ENCODE measurements at places on chromosomes 2 and 18.

DNA sequence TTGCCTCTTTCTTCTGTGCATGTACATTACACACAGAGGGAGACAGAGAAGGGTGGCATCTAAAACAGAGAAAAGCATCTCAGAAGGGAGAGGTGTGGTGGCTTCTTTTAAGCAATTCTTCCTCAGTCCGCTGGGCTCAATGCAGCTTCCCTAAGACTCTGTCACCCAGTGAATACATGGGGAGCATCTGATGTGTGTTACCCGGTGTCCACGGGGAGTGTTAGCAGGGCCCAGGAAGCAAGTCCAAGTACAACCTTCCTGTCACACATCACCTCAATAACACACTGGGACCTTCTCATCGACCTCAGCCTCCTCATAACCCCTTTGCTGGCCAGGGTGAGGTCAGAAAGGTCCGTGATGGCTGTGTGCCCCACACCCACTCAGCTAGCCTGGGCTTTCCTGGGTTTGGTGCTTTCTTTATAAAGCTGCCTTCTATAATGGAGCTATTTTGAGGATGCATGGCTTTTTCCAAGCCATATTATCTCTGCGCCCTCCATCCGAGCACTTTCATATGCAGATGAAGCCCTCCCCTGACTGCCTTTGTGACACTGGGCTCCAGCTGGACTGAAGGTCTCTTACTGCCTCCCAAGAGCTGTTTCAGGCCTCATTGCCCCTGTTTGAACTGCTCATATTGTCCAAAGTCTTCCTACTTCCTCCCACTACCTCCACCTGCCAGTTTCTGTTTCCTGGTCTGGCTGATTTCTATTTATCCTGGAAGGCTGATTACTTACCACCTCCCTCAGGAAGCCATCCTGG lies 21.4 kb downstream of the TNFRSF11A start:
- DNase-seq: no peak

GRCh38 chr2:67625690-67626475 lies 228.8 kb downstream of the ETAA1 start:
- no peak for DNase-seq

DNA sequence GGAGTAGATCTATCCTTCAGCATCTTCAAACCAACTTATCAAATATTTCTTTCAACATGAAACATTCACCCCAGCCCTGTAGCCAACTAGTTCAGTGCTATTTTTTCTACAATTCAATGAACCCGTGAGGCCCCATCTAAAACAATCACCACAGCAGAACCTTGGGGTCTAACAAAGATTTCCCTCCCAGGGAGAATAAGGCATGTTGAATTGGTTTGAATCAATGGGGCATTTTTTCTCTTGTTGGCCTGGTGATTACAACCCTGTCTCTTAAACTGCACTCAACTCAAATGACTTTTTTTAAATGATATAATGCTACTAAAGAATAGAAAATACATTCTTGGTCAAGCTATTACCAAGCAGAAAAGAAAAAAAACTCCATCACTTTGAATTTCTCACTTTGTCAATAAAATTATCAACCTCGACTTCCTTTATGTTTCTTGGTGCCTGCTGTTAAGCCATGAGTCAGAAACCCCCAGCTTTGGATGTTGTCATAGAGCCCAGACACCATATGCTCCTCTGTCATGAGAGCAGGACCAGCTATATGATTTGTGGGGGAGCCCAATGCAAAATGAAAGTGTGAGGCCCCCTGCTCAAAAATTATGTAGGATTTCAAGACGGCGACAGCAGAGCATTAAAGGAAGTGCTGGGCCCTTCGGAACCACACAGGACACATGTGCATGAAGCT lies 282.4 kb downstream of the MEIS1 start:
- DNase-seq: no peak

DNA sequence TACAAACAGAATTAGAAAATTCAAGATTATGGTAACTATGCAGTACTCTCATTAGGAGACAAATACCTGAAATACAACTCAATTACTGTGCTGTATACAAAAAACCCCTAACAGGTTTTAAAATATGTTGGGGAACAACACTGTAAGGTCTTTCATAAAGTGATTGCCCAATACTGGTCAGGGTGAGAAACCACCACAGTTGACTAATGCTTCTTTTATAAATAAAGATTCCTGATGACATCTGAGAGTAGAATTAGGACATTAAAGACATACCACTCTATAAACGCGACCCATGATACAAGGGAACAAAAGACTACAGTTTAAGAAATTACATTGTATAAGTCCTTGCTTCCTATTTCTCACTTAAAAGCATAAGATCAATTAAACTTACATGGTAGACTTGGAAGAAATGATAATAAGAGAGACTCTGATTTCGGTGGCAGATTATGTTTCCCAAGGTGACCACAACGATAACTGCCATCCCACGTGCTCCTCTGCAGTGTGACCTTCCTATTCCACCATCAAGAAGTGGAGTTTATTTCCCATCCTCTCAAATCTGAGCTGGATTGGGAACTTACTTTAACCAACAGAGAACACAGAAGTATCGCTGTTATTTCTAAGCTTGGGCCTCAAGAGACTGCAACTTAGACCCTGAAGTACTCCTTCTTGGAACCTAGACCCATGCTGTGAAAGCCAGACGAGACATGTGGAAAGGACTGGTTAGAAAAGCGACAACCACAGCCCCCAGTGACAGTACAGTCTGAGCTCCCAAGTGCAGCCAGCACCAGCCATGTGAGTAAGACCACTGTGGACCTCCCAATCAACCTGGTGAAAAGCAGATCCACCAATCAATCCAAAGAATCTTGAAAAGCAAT lies 52.3 kb downstream of the ZNF521 start:
- no peak for DNase-seq

DNA sequence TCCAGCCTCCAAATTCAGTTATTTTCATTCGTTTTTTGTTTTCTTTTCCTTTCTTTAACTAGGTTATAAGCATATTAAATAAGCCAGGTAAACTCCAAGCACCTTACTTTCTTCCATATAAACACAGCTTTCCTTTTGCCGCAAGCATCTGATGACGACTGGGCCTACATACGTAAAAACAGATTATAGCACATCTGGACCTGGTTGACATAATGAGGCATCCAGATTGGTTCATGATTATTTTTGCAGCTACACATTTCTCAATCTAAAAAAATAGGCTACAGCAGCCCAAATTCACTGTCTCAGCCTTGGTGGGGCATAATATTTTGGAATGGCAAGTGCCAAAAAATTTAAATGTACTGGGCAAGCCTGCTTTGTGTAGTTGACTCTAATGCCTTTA lies 7.7 kb downstream of the CYP1B1 start:
- no peak for DNase-seq

DNA sequence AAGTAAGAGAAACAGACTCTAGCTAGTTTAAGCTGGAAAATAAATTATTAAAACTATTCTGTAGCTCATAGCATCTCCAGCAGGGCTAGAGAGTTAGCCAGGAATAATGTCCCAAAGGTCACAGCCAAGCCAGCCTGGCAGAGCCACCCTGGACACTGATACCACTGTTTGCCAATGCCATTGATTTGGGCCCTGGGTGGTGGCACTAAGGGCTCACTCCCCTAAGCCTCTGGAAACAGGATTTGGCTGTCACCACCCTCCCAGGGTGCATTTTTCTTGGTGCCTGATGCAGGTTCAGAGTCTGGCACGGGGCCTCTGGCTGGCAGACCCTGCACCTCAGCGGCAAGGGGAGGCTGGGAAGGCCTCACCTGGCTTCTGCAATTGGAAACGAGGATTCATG lies 7.1 kb downstream of the SH2D6 start:
- no peak for DNase-seq

- no peak for DNase-seq
These were observed 84.3 kb downstream of the FANCL start for GRCh38 chr2:58156780-58157179.

DNA sequence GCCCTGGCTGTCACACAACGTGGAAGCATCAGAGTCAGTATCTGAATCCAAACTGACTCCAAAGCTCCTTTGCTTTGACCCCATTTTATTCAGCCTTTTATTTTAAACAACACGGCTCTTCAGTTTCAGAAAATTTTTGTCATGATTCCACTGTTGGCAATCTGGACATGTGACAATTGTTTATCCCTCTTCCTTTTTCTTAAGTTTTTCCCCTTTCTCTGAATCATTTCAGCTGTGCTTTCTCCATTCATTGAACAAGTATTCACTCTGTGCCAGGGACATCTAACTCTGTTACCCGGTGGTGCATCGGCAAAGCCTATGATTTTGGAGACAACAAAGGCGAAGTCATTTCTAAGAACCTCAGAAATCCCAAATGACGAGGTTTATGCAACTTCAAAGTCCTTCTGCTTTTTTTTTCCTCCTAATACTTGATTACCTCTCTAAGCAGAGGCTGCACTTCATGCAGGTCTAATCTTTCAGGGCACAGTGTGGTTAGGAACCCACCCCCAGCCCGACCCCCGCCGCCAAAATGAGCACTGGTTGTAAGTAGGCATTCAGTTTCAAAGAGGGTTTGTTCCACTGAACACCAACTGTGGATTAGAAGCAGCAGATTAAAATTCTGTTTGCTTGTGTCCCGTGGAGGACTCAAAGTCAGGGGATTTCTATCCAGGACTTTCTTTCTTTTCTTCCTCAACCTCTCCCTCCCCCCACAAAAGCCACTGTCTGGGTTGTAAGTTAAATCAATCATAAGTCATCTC lies 18.6 kb downstream of the ST6GAL2 start:
- no peak for DNase-seq

GRCh38 chr2:36393738-36394256 lies 38.2 kb downstream of the CRIM1 start:
- no peak for DNase-seq

DNA sequence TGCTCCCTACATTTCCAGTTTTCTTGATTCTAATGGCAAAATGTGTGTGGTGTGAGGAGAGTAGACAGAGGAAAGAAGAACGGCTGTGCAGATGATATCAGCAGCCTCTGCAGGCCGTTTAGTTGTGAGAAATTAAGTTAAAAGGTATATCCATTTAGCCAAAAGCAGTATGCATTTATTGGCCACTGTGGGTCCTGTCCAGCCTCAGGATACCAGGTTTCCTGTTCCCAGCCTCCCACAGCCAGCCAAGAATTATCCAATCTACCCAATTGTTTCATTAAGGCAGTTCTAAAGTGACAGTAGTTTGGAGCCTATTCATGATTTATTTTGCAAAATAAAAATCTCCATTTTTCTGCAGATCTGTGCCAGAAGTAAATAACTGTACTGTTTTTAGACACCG lies 107.5 kb downstream of the TMEM18 start:
- DNase-seq: no peak

GRCh38 chr18:77178559-77178958 lies 46.0 kb upstream of the MBP start:
- no peak for DNase-seq

- DNase-seq: no peak
These were observed 92.3 kb downstream of the BIN1 start for GRCh38 chr2:127014630-127015029.

DNA sequence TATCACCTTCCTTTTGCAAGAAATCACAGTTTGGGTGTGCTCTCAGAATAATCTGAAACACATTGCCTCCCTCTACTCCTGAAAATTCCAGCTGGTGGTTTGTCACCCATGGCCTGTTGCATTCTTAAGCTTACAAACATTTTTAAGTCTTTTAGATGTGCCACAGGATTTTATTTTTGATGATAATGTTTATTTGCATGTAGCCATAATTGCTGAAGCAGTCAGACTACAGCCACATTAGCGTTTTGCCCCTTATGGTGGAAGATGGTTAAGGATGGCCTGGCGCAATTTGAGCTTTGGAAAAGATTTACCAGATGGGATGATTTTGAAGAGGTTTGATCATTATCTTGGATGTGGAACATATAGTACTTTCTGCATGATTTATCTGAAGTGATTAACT lies 439.5 kb downstream of the MEIS1 start:
- no peak for DNase-seq

- no peak for DNase-seq
These were observed 86.4 kb downstream of the GFPT1 start for GRCh38 chr2:69300650-69301049.

- no peak for DNase-seq
These were observed 4.4 kb downstream of the SMAD7 start for GRCh38 chr18:48946329-48946835.

GRCh38 chr18:9642799-9643462 lies 28.6 kb upstream of the PPP4R1 start:
- no peak for DNase-seq

DNA sequence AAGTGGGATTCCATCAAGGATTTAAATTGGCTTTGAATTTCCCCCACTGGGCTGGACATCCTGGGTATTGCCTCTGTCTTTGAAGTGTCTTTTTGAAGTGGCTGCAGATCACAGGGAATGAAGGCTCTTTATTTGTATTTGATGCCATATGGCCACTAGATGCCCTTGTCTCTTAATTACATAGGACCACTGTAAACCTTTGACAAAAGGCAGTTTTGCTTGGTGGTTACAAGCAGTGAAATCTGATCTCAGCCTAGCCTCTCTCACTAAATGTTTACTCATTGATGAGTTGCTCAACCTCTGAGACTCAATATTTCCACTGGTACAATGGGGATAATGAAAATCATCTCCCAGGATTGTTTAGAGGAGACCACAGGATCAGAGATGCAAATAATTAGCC lies 102.2 kb downstream of the INSIG2 start:
- DNase-seq: no peak

DNA sequence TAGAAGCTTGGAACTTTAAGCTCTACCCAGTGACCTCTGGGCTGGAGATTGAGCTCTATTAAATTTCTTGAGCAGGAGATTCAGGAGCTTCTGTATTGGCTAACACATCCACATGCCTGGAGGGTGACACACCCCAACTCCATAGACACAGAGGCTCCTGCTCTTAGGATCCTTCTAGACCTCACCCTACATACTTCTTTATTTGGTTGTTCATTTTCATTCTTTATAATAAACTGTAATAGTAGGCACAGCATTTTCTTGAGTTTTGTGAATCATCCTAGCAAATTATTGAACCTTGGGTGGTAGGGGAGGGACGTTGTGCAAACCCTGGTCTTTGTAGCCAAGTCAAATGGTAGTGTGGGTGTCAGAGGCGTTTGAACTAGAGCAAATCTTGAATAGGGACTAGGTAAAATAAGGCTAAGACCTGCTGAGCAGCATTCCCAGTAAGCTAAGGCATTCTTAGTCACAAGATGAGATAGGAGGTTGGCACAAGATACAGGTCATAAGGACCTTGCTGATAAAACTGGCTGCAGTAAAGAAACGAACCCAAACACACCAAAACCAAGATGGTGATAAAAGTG lies 323.8 kb upstream of the GALNT5 start:
- no peak for DNase-seq

DNA sequence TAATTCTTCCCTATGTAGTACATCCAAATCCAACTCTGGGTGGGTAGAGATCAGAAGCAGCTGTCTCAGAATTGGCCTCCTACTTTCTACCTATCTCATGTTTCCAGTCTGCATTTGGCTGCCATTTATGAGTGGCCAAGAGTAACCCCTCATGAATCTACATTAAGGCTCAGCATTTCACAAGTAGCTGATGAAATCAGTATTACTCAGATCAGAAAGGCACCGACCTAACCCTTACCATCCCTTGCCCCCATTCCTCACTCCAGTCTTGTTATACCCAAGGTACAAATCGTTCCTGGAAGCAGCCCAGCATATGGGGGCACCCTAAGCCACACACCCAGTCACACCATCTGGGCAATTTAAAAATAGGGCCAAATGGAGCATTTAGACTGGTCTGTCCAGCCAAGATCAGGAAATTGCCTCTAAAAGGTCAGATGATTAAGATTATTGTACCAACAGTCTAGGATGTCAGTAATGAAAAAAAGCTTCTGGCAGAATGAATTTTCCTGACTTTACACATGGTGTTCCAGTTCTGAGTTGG lies 37.1 kb downstream of the CD28 start:
- DNase-seq: no peak

All from activated T-cell treated with anti-CD3 and anti-CD28 coated beads, Interleukin-2, amount 50 U/mL, for 1 hour (primary cell).